ENCODE measurements at places on chromosomes 3 and 15. TPM values are rescaled to one million over a fixed set of nuclear protein-coding genes. Genes with fewer than 3 reads are reported as not detected.

The SERPINI2 gene
- total RNA-seq, result not detected

The EID1 gene
- total RNA-seq, result 113 TPM

The MYO9A gene
- 22.0 TPM for total RNA-seq

The RAB7A gene
- total RNA-seq, result 285 TPM

The XCR1 gene
- total RNA-seq, result not detected

The PTPRG gene
- not detected for total RNA-seq

The EBLN2 gene
- 3.2 TPM for total RNA-seq

The MYO5C gene
- 0.33 TPM for total RNA-seq

The ONECUT1 gene
- total RNA-seq, result not detected

The DPPA2 gene
- not detected for total RNA-seq

The GOLGA6B gene
- total RNA-seq, result not detected

The GOLGA6L9 gene
- 1.7 TPM for total RNA-seq

The SPINK8 gene
- total RNA-seq, result not detected

The MYLK gene
- total RNA-seq, result 0.09 TPM

The CCDC191 gene
- total RNA-seq, result 1.4 TPM

DNA sequence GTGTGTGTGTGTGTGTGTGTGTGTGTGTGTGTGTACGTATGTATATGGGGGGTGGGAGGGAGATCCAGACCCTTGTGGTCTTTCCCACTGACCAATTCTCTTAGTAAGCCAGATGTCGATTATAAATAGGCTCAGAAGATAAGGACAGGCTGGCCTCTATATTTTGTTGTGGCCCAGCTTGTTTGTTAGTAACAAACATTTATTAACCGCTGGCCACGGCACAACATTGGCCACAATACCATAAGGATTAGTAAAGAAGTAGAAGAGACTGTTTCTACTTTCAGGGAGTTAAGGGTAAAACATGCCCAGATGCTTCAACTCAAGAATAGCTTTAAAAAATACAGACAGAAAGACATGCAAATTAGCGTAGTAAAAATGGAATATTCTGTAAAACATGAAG, 58.1 kb downstream of the ABHD2 start:
- no peak for DNase-seq

DNA sequence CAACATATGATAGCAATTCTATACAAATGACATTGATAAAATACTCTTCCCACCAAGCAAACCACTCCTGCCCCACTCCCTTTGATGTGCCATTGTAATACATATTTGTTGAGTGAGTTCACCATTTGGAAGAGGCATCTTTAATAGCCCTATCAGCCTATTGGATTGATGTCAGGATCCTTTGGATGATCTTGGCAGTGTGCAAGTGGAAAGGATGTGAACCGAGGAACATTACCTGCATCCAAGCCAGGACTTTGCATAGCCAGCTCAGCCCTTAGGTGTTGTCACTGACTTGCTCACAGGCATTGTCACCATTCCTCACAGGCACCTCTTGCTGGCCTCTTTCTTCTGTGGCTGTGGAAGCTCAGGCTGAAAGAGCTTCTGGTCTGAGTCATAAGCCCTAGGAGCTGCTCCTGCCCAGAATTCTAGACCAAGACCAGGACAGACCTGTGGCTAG, 16.5 kb upstream of the TIMP4 start:
- no peak for DNase-seq

- DNase-seq, result no peak
These were observed 341.5 kb downstream of the EPHB1 start for GRCh38 chr3:135136361-135137100.

- DNase-seq, result no peak
These were observed 149.5 kb downstream of the OSBPL10 start for GRCh38 chr3:31831591-31831990.

GRCh38 chr3:62539762-62540161, 166.4 kb upstream of the FEZF2 start:
- DNase-seq, result no peak

DNA sequence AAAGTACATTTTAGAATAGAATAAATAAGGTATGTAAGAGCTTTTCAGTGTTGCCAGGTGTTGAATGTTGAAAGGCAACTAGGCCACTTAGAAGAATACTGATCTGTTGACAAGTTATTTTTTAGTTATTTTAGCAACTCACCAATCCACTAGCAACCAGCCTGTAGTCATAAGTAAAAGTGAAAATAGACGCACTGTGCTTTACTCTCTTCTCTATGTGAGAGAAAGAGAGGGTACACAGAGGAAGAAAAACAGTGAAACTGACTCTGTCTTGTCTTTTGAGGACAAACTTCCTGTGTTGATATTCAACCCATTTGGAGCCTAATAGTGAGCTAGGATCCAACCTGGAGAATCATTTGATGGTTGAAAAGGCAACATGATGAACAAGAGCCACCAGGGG, 327.1 kb upstream of the GOLIM4 start:
- DNase-seq, result no peak

- no peak for DNase-seq
These were observed 466.4 kb downstream of the DIPK2A start for GRCh38 chr3:144437989-144438388.

DNA sequence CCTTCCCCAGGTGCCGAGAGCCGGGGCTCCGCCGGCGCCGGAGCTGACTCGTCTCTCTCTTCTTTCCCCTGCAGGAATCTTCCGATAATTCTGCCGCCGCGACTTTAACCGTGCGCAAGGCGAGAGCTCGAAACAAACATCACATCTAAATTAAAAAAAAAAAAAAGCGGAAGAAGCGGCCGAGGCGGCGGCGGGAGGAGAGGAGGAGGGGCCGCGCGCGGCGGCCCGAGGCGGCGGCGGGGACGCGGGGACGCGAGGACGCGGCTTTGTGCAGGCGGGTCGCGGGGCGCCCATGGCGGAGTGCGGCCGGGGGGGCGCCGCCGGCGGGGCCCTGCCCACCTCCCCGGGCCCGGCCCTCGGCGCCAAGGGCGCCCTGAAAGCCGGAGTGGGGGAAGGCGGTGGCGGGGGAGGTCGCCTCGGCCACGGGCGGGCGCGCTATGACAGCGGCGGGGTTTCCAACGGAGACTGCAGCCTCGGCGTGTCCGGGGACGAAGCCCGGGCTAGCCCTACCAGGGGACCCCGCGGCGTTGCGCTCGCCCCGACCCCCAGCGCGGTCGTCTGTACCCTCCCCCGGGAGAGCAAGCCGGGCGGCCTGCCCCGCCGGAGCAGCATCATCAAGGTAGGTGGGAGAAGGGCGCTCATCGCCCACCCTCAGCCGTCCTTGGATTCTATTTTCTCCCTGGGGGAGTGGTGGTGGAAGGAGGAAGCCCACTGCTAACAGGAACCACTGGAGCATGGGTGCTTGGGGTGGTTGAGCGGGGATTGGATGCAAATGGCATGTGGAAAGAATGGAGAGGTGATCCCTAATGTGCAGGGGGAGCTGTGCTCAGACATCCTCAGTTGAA, at the start of gene PLCL2:
TSS of gene PLCL2 (plus strand) at position 208 of the 845 bp plus-strand sequence. CDS start at position 293, 85 bp downstream.
- peak; percentile 86 for DNase-seq

DNA sequence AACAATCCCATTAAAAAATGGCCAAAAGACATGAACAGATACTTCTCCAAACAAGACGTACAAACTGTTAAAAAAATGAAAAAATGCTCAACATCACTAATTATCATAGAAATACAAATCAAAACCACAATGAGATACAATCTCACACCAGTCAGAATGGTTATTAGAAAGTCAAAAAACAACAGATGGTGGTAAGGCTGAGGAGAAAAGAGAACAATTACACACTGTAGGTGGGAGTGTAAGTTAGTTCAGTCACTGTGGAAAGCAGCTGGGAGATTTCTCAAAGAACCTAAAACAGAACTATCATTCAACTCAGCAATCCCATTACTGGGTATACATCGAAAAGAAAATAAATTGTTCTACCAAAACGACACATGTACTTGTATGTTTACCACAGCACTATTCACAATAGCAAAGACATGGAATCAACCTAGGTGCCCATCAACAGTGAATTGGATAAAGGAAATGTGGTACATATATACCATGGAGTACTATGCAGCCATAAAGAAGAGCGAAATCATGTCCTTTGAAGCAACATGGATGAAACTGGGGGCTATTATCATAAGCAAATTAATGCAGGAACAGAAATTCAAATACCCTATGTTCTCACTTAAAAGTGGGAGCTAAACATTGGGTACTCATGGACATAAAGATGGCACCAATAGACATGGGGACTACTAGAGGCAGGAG, 51.5 kb downstream of the MYO1E start:
- no peak for DNase-seq

- DNase-seq, result no peak
These were observed 30.3 kb downstream of the SEC61A1 start for GRCh38 chr3:128082546-128082945.

GRCh38 chr3:179739816-179740594, 87.2 kb downstream of the USP13 start:
- DNase-seq, result no peak

DNA sequence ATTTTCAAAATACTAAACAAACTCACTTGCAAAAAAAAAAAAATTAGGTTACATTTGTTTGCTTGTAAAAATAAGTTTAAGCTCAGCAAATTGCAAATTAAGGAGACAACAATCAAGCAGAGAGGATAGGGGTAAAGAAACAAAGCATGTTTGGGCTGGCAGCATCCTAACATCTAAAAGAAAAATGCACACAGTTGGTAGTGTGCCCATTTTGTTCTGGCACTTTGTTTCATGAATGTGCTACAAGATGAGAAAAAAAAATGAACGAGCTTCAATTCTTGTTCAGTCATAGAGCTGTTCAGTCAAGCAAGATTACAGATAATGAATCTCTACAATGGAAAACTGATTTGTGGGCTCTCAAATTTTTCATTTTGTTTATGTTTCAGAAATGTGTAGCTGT, 17.7 kb upstream of the ZBBX start:
- no peak for DNase-seq

- DNase-seq, result no peak
These were observed 154.3 kb upstream of the RORA start for GRCh38 chr15:61383421-61383820.

DNA sequence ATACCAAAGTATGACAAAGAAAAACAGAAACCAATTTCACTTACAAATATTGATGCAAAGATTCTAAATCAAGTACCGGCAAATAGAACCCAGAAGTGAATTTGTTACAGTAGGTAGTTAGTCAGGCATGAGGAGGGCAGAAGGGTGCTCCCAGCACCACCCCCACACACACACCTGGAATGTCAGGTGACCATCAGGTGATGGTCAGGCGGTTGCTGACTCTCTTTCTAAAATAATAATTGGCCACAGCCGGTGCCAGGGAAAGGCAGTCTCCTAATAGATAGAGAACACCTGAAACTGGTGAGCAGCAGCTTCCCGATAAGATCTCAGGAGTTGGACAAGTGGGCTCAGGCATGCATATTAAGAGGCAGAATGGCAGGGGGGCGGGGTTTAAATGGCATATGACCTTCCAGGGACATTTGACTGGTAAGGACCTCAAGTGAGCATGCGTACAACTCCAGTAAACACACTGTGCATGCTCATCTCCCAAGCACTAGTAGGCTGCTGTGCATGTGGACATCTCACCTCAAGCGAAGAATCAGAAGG, 131.1 kb downstream of the ANO10 start:
- DNase-seq, result no peak

GRCh38 chr3:123314359-123315270, 112.9 kb downstream of the SEC22A start:
- no peak for DNase-seq

- peak; percentile 20 for DNase-seq
These were observed 52.4 kb upstream of the RGMA start for GRCh38 chr15:93141371-93141794.

DNA sequence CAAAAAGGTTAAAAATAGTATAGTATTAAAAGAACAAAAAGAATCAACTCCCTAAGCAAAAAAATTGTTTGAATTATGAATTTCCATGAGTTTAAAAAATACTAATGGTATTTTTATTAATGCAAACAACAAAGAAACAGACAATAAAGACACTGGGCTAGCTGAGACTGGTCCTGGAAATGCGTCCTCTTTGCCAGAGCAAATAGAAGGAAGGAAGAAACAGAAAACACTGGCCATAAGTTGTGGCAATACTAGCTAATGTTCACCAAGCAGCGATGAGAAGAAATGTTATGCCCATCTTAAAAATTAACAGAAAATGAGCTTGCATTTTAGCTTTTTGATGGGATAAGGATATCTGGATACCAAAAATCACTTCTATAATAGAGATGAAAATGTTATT, 88.6 kb downstream of the TBL1XR1 start:
- DNase-seq, result no peak

DNA sequence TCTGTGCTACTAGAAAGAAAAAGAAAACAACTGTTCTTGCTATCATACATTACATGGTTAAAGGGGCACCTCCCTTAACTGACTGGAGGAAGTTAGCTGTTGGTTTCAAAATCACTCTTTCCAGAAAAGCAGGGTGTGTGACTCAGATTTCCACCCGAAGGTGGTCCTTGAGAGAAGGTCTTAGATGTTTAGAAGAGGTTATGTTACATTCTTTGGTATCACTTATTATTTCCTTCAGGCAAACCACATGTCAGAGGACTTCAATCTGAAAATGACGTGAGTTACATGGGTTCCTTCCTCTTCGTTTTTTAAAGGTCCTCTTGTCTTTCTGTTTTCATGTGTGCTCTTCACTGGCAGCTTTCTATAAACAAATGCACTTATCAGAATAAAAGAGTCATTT, 307.9 kb upstream of the CBLB start:
- peak; percentile 74 for DNase-seq

- no peak for DNase-seq
These were observed 1.4 kb downstream of the GPR149 start for GRCh38 chr3:154428286-154429206.

GRCh38 chr3:65483480-65483879, 555.2 kb downstream of the MAGI1 start:
- DNase-seq, result no peak

DNA sequence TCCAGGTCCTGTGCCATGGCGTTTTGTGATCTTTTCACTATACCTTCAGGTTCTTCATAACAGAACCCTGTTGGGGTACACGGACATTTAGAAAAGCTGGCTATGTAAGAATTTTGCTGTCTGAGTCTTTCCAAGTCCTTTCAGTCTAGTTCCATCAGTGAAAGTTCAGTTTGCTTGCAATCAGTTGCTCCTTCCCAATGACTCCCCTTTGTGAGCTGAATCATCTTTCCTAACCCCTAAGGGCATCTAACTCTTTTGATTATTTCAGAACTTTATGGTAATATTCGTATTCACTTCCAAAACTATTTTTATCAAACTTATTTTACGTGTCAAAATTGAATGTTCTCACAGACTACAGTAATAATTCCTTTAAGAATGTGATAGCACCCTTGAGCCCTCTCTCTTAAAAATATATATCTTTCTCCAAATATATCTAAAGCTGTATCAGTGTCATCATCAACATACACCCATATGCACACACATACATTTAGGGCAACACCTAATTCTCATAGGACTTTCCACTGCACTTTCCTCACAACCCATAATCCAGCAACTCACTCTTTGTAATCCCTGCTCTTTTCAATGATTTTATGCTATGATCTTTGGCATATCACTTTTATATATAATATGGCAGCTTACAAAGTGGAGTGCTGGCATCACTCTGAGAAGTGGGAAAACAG, 263.7 kb downstream of the GBE1 start:
- DNase-seq, result no peak

All from CD8-positive, alpha-beta memory T cell (primary cell).